ENCODE measurements at places on chromosomes 3 and 15. TPM values are rescaled to one million over a fixed set of nuclear protein-coding genes. Genes with fewer than 3 reads are reported as not detected.

GRCh38 chr3:73674280-73674679 lies 49.5 kb upstream of the PDZRN3 start:
- DNase-seq: no peak

DNA sequence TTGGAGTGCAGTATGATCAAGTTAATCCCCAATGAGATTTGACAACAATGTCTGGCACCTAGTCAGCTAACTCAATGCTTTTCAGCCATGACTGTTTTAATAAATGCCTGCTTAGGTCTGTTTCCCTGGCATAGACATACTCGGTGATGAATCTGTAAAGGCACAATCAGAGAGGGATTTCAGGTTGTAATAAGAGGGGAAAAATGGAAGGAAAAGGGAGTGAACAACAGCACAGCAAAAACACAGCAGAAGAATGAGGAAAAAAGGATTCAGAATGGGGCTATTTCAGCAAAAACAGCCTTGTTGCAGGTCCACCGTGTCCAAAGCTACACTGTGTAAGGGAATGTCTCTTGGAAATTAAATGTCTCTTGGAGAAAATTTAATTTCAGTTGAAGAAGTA lies 19.3 kb upstream of the CHD2 start:
- DNase-seq: no peak

DNA sequence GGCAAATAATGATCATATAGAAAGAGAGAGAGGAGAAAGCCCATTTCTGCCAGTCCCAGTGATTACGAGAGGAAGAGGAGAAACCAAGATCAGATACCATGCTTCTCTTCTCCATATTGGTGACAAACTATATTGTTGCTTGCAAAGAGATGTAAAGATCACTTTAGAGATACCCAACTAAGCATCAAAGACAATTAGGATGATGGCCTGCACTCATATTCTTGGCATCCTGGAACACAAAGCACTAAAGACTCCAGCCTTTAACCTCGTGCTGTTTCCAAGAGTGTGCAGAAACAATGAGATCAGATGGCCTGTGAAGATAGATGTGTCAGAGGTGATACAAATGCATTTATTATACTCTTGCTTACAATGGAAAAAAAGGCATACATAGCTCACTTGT lies 170.7 kb upstream of the TP63 start:
- DNase-seq: no peak

Gene SLC30A4
- total RNA-seq: 38.7 TPM

DNA sequence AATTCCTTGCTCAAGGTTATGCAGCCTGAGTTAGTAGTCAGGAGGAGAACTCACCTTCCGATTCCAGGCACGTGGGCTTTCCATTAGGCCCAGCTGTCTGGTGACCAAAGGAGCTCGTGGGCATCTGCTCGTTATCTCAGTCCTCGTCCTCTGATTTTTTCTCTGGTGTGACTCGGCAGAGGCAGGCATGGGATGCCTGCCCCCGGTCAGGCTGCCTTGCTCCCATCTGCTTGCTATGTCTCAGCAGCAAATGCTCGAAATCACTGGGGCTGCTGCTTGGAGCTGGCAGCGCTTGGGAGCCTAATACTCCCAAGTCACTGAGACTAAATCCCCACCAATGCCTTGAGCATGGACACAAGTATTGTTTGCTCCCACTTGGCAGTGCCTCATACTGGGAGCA lies 84.5 kb upstream of the NMNAT3 start:
- no peak for DNase-seq
